ENCODE measurements at places on chromosomes 11 and 22. TPM values are rescaled to one million over a fixed set of nuclear protein-coding genes. Genes with fewer than 3 reads are reported as not detected.

The KRTAP5-1 gene
- not detected for total RNA-seq

The PTPRCAP gene
- not detected for total RNA-seq

The MCM5 gene
- 194 TPM for total RNA-seq

The PRDX5 gene
- total RNA-seq = 274 TPM

The LMO2 gene
- total RNA-seq = 1.5 TPM

The SLC43A3 gene
- 81.0 TPM for total RNA-seq

The HTR3A gene
- not detected for total RNA-seq

The KRTAP5-10 gene
- total RNA-seq = not detected

The SLC22A9 gene
- total RNA-seq = not detected

The POGLUT3 gene
- 40.0 TPM for total RNA-seq

The PTPN5 gene
- total RNA-seq = not detected

The CWC15 gene
- 50.1 TPM for total RNA-seq

The OR52I2 gene
- not detected for total RNA-seq

The CEP126 gene
- 0.43 TPM for total RNA-seq

The TXN2 gene
- total RNA-seq = 46.9 TPM

The MUC5AC gene
- total RNA-seq = not detected

- DNase-seq = no peak
Measured at GRCh38 chr11:131885431-131885830, 515.0 kb downstream of the NTM start.

- DNase-seq = peak; percentile 85
Measured at GRCh38 chr22:41940832-41941765, 5.9 kb downstream of the CENPM start.

DNA sequence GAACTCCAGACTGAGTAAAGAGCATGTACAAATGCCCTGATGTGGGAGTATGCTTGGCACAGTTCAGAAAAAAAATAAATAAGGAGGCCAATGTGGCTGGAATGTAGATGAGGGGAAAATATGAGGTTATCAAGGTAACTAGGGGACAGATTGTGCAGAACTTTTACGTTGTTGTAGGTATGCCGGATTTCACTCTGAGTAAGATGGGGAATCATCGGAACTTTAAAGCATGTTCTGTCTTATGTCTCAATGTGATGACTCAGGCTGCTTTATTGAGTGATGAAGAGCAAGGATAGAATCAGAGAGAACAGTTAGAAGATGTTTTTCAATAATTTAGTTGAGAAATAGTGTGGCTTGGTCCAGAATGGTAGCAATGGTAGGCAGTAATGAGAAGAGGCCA is 130.4 kb downstream of the C11orf87 start:
- DNase-seq = peak; percentile 56

- peak; percentile 43 for DNase-seq
Measured at GRCh38 chr11:64767344-64768299, 7.8 kb upstream of the PYGM start.

DNA sequence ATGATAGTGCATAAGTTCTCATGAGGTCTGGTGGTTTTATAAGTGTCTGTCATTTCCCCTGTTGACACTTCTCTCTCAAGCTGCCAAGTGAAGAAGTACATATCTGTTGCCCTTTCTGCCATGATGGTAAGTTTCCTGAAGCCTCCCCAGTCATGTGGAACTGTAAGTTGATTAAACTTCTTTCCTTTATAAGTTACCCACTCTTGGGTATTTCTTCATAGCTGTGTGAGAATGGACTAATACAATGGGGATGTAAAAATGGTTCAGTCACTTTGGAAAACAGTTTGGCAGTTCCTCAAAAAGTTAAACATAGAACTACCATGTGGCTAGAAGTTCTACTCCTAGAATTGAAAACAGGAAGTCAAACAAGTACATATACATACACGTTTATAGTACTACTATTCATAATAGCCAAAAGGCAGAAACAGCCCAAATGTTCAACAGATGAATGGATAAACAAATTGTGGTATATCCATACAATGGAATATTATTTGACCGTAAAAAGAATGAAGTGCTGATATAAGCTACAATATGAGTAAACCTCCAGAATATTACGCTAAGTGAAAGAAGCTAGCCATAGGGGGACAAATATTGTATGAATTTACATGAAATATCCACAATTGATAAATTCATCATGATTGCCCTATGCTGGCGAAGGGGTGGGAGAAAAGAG is 16.0 kb upstream of the DKK3 start:
- DNase-seq = no peak

GRCh38 chr11:10931761-10932670 is 74.2 kb upstream of the ZBED5 start:
- DNase-seq = no peak

DNA sequence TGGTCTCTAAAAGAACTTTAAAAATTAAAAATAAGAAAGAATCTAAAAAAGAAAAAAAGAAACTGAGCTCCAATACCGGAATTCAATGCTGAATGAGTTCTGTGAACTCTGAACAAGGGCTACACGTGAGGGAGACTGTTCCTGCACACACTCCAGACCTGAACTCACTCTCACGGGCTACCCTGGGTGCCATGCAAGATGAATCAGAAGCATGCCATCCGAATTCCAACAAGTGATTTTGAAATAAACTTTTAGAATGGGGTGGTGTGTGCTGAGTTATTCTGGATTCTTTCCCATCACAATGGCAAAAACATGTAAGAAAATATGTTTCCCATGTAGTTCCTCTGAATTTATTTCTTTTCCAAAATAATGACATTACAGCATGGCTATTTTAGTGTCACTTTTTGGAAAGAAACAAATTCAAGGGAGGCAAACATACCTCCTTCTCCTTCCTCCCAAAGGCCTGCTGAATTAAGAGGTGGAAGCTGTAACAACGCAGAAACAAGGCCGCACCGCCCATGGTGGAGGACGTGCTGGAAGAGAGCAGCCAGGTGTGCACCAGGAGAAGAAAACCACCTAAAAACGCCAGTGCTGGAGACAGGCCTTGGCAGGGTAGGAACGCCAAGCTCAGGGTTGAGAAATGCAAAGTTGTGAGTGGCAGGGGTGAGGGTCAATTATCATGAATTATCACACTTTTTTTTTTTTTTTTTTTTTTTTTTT is 63.2 kb upstream of the ARFGAP3 start:
- peak; percentile 42 for DNase-seq

- peak; percentile 13 for DNase-seq
Measured at GRCh38 chr11:9689721-9690120, 25.8 kb downstream of the SWAP70 start.

- no peak for DNase-seq
Measured at GRCh38 chr11:70779433-70780245, 381.3 kb downstream of the CTTN start.

DNA sequence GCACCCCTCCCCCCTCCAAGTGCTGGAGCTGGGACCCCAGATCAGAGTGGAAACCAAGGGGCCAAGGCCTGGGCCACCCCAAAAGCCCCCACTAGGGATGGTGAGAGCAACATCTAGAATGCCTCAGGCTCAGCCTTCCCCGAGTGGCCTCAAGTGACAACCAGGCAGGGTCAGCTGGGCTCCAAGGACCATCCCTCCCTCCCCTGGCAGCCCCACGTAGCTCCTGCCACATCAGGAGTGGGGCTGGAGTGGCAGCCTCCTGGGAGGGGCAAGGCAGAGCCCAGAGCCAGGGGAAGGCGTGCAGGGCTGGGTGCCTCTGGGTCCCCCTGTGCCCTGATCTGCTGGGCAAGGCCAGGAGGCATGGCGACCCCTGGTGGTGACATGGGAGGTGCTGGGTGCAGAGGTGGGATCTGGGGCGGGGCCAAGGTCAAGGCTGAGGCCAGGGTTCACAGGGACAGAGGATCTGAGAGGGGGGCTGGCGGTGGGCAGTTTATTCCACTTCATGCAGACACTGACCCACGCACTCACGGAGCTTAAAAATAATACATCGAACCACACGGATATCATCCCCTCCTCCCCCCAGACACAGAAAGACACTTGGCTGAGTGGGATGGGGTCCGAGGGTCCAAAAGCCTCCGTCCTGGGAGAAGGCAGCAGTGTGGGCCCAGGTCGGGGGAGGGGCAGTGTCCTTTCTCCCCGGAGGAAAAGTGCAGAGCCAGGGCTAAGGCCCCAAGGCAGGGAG is 15.8 kb upstream of the EHD1 start:
- DNase-seq = peak; percentile 52

GRCh38 chr22:29636751-29637150 is 33.3 kb downstream of the NF2 start:
- no peak for DNase-seq

GRCh38 chr11:10590218-10590915 is 21.9 kb upstream of the LYVE1 start:
- no peak for DNase-seq

- no peak for DNase-seq
Measured at GRCh38 chr11:45664376-45665205, 831 bp downstream of the CHST1 start.

- no peak for DNase-seq
Measured at GRCh38 chr11:44389963-44390605, 80.1 kb upstream of the ALX4 start.

- no peak for DNase-seq
Measured at GRCh38 chr11:117045196-117045595, 53.0 kb downstream of the SIK3 start.

GRCh38 chr22:27283714-27284113 is 517.8 kb downstream of the MN1 start:
- DNase-seq = peak; percentile 26

DNA sequence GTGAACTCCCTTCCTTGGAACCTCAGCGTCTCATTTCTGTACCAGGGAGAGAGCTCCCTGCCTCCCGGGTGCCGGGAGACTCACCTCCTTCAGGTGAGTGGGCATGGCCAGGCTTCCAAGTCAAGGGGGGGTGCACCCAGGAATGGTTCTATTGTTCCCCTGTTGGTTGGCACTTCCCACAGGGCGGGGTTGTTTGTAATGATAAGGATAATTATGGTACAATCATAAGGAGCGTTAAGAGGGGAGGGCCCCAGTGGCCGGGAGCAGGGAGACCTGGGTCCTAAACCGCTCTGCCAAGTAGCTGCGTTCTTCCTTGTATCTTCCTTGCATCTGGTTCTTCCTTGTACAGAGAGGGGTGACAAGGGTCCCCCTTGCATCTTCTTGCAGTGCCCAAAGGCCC is 79.1 kb downstream of the LRRC32 start:
- no peak for DNase-seq

- no peak for DNase-seq
Measured at GRCh38 chr11:37710031-37710430, 1112.0 kb upstream of the RAG2 start.

DNA sequence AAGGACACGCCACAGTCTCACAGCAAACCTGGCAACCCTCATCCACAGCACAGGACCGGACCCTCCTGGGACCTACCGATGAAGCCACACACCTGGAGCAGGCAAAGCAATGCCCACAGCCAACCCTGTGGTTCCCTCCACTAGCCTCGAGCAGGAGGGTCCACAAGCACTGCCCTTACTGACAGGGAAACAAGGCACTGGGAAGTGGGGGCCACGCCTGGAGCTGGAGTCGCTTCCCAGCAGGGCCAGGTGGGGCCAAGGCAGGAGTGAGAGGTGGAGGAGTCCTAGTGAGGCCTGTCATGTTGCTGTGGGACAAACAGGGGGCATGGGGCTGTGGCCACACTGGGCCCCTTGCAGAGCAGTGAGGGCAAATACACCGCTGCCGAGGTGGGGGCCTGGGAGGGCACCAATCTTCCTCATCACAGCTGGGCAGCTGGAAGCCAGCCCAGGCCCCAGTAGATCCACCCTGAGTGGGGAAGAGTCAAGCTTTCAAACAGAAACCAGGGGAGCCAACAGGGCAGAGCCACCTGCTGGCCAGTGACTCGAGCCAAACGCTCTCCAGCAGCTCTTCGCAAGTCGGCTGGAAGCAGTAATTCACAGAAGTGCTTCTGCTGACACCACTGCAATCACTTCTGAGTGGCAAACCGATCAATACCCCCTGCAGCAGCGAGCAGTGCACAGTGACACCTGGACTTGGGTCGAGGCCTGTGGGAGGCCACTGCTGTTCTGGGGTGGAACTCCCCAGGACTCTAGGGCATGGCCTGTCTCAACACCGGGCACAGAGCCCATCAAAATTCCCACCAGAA is 13.7 kb downstream of the SULT4A1 start:
- no peak for DNase-seq

GRCh38 chr11:45333001-45333971 is 47.1 kb upstream of the SYT13 start:
- peak; percentile 75 for DNase-seq

- no peak for DNase-seq
Measured at GRCh38 chr11:45440111-45440510, 154.0 kb upstream of the SYT13 start.

DNA sequence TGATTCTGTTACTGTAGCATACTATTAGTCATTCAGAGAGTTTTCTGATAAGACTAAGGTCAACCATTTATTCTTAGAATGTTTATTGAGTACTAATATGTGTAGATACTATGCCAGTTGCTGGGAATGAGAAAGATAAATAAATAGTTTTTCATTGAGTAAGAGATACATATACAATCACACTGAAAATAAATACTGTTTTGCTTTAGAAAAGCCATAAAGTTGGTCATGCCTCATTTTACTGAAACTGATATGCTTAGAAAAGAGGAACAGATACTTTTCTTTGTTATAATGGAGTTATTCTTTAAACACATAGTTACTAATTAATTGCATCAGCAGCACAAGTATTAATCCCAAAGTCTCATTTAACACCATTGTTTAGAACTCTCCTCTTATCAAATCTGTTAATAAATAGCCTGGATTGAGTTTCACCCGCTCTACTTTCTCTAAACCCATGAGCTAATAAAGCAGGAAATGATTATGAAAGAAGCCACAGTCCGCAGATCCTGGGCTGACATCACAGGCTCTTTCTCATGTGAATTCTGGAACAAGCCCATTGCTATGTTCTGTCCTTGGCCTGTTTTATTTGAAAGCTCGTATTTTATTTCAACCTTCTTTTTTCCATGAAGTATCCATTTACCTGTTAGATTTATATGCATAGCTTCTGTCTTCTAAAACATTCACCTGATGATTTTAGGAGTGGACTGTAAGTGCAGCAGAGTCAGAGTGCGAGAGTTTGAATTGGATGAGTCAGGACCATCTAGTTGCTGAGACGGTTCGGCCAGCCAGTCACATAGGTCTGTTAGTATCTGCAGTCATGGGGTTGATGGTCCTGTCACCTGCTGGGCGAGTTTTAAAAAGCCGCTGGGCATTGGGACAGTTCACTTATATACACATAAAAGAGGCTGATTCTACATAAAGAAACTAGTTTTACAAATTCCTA is 35.5 kb downstream of the PIWIL4 start:
- peak; percentile 61 for DNase-seq

GRCh38 chr22:46823654-46824053 is 61.2 kb downstream of the TBC1D22A start:
- DNase-seq = no peak

DNA sequence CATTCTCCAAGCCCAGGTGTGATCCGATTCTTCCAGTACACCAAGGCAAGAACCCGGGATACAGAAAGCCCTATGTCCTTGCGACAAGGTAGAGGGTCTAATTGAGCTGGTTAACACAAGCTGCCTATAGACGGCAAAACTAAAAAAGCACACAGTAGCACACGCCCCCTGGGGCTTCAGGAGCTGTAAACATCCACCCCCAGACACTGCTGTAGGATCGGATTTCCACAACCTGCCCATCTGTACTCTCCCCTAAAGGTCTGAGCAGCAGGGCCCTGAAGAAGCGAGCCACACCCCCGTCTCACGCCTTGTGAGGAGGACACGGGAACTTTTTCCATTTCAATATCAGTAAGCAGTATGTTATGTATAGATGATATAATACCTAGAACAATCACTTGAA is 624.7 kb downstream of the BUD13 start:
- no peak for DNase-seq

- DNase-seq = peak; percentile 96
Measured at GRCh38 chr11:70159627-70160570, 43.2 kb upstream of the FADD start.

GRCh38 chr11:113876074-113876797 is 864 bp upstream of the USP28 start:
- DNase-seq = no peak

GRCh38 chr22:50206599-50206998 is 5.8 kb downstream of the SELENOO start:
- DNase-seq = no peak
